Bronchial epithelial cell (primary cell): ENCODE measurements at places on chromosomes 12 and 14.

GRCh38 chr12:14452865-14453264, 87.4 kb downstream of the ATF7IP start:
- no peak for DNase-seq

- no peak for DNase-seq
Observed at GRCh38 chr14:50395448-50395847, 1.2 kb downstream of the CDKL1 start.

DNA sequence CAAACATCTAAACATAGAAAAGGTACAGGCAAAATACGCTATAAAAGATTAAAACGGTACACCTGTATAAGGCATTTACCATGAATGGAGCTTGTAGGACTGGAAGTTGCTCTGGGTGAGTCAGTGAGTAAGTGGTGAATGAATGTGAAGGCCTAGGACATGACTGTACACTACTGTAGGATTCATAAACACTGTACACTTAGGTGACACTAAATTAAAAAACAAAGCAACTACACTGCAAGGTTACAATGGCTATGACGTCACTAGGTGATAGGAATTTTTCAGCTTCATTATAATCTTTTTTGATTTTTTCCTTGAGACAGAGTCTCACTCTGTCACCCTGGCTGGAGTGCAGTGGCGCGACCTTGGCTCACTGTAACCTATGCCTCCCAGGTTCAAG, 269.2 kb downstream of the KSR2 start:
- DNase-seq = no peak

DNA sequence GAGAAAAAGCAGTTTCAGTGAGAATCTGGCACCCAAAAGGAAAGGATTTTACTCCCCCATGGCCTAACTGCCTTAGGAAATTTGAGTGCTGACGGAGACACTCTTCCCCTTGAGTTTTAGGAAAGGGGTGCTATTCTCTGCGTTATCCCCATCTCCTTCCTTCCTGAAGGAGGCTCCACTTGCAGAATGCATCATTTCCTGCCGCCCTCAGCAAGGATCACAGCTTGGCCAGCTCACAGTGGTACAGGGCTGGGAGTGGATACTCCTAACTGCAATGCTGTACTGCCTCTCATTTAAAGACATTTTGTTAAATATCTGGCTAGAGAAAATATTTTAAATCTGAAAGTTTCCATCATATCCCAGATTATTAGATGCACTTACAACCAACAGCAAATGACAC, 33.0 kb downstream of the RDH12 start:
- no peak for DNase-seq

- DNase-seq = no peak
Observed at GRCh38 chr12:2804393-2805142, 7.9 kb upstream of the ITFG2 start.

GRCh38 chr12:40178701-40179100, 46.1 kb upstream of the LRRK2 start:
- no peak for DNase-seq

DNA sequence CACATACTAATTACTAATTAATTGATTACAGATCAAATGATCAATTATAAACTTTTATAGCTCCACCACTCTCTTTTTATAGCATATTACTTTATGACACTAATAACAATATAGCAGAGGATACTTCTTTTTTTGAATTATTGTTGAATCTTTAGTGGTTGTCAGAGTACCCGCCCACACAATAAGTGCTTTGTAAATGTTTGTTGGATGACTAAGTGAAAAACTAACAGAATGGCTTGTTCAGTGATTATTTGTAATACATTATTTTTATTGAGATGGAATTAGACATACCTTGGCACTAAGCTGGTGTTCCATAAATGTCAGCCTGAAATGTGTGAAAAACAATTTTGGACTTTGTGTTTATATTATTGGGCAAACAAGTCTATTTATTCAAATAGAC, 670.5 kb upstream of the ATXN7L3B start:
- peak; percentile 55 for DNase-seq

GRCh38 chr12:125149160-125150108, 84.2 kb downstream of the AACS start:
- DNase-seq = no peak

DNA sequence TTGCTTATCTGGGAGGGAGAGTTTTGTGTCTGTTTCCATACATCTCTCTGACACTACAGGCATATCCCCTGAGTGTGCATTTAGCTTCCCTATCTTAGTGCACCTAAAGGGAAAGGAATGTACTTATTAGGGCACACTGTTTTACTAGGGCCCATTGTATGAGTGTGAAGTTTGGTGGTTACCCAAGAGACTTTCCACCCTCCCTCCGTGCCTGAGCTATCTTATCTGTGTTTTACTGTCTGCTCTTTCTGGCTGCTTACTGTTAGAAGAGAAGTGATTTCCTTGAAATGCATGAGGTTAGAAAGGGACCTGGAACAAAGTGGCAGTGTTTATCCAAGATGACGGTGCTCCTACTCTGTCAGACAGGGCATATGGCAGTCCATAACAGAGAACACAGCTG, 8.5 kb upstream of the SVOP start:
- DNase-seq = no peak

DNA sequence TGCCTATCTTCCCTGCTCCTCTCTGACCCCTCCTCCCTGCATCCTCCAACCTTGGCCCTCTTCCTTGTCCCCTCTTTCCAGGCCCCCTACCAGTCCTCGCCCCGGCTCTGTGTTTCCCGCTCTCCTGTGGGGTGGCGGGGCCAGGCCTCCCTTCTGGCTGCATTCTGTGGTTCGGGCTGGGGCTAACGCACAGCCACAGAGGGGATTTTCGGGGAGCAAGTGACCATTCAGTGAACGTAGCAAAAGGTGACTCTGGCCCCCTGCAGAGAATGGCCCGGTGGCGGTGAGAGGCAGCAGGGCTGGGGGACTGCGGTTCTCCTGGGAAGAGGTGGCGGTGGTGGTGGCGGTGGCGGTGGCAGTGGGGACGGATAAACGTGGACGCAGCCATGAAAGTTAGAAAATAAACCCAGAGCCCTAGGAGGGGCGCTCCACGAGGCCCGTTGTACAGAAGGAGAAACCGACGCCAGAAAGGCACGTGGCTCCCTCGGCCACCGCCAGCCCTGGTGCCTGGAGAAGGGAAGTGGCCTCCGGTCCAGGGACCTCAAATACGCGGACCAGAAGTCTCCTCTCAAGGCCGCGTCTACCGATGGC, 269.6 kb downstream of the ADGRD1 start:
- no peak for DNase-seq

GRCh38 chr14:102508774-102509745, 516 bp downstream of the ANKRD9 start:
- no peak for DNase-seq

GRCh38 chr14:101928415-101928841, 35.9 kb upstream of the DYNC1H1 start:
- DNase-seq = no peak

DNA sequence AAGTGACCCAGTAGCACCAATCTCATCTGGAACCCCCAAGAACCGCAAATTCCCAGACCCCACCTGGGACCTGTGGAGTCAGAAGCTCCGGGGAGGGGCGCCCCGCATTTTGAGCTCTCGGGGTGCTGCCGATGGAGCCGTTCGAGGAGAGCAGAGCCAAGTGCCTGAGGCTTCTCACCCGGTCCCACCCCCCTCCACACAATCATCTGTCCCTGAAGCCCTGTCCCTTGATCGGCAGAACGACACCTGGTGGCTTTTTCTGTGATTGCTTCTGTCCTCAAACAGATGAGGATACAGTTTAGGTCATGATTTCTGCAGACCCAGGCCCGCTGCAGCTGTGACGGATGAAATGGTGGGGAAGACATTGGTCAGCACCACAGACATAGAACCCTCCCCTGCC, 74.7 kb downstream of the NOC4L start:
- DNase-seq = no peak

- DNase-seq = peak; percentile 47
Observed at GRCh38 chr12:130916241-130916911, 37.3 kb upstream of the ADGRD1 start.

DNA sequence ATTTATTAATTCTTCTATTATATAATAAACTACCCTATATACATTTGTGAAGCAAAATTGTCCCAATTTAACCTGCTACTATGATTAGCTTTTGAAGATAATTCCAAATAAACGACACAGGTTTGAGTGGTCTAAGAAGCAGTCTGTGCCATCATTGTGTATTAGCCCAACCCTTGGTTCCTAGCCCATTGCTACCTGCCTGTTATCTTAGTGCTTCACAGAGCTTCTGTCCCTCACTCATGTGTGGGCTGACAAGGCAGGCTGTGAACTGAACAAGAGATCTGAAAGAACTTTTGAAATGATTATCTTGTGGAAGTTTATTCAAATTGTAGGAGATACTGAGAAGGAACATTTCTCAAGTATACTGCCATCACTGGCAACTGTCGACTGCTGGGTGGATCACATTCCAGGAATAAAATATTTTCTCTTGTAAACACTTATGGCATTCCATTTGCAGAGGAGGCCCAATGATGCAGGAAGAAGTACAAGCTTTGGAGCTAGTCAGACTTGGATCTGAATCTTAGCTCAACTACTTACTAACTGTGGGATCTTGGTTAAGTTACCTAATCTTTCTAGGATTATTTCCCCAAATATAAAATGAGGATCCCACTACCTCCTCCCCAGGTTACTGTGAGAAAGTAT, 7.8 kb upstream of the MTERF2 start:
- no peak for DNase-seq

- DNase-seq = no peak
Observed at GRCh38 chr14:68523989-68524725, 268.7 kb downstream of the ZFP36L1 start.

DNA sequence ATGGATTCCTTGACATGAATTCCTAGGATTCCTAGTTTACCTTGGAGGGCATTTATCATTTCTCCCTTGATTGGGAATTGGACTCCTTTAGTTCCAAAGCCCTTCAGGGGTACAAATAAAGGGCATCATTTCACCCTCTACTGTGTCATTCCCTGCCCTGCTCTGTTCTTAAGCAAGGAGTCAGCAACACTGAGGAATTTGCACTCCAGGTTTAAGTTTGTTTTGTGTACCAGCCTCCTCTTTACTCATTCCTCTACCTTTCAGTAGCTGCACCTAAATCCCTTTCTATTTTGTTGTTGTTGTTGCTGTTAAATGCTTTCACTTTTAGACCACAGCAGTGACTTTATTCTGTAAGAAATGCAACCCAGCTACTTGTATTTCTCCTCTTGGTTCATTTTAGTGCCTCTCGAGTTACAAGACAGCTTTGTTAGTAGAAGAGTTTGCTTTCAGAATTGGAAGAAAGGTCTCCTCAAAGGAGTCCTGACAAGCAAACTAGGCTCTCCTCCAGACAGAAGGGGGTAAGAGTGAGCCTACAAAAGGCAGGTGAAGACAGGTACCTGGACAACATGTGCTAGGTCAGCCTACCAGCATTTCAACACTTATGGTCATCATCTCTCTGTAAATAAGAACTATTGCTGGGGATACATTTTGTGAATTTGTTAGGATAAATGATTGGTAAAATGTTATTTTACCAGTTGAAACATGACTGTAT, 90.0 kb downstream of the RMST start:
- peak; percentile 68 for DNase-seq

GRCh38 chr12:81010641-81011040, 67.2 kb upstream of the ACSS3 start:
- DNase-seq = no peak

DNA sequence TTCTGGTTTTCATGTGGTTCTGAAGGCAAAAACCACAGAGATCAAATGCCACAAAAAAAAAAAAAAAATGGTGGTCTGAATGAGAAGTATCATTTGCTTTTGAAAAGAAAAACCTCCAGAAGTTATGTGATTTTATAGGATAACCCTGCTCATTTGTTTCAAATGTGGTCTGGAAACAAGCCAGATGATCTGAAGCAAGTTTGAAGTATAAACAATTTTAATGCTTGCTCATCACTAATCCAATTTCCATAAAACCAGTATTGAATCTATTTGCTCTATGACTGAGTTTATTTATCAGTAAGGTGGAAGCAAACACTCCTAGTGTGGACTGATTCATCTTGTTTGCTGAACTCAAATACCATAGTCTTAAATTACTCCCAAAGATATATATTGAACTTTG, 407.3 kb upstream of the FLRT2 start:
- peak; percentile 37 for DNase-seq

- peak; percentile 30 for DNase-seq
Observed at GRCh38 chr14:52402812-52403526, 88.9 kb downstream of the PTGER2 start.

- no peak for DNase-seq
Observed at GRCh38 chr14:61379639-61380184, 58.3 kb downstream of the PRKCH start.

DNA sequence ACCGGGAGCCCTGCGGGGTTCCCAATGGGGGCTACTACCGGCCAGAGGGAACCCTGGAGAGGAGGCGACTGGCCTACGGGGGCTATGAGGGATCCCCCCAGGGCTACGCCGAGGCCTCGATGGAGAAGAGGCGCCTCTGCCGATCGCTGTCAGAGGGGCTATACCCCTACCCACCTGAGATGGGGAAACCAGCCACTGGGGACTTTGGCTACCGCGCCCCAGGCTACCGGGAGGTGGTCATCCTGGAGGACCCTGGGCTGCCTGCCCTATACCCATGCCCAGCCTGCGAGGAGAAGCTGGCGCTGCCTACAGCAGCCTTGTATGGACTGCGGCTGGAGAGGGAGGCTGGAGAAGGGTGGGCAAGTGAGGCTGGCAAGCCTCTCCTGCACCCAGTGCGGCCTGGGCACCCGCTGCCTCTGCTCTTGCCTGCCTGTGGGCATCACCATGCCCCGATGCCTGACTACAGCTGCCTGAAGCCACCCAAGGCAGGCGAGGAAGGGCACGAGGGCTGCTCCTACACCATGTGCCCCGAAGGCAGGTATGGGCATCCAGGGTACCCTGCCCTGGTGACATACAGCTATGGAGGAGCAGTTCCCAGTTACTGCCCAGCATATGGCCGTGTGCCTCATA, 9.7 kb downstream of the TNS2 start:
- DNase-seq = no peak

- peak; percentile 55 for DNase-seq
Observed at GRCh38 chr14:76647697-76648298, 113.5 kb upstream of the VASH1 start.

DNA sequence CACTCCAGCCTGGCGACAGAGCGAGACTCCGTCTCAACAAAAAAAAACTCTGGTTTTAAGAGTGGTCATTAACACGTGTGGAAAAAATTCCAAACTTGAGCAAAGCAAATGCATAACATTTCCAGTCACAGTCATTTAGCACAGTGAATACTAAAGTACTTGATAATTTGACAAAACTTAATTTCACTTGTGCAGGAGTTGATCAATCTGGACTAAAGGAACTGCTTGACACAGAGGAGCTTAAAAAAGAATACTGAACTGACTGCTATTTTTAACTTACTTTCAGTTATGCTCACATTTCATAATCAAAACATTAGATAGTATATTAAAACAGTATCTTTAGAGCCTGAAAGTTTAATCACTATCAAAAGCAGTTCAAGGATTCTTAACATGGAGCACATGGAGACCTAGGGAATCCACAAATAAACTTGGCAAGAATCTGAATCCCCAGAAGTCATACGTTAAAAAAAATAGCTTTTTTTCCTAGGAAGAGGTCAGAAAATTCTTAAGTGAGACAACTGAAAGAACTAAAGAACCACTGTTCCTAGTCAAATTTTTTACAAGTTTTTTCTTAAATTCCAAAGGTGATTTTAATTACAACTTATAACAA, 7.4 kb downstream of the UBE2N start:
- no peak for DNase-seq
